ENCODE measurements at places on chromosomes 12 and 14.

GRCh38 chr14:104355101-104356019 lies 217.0 kb downstream of the KIF26A start:
- DNase-seq = no peak

GRCh38 chr14:39035336-39035735 lies 67.7 kb downstream of the SEC23A start:
- DNase-seq = no peak

GRCh38 chr12:57765003-57765697 lies 1.7 kb downstream of the CYP27B1 start:
- DNase-seq = peak; percentile 57

DNA sequence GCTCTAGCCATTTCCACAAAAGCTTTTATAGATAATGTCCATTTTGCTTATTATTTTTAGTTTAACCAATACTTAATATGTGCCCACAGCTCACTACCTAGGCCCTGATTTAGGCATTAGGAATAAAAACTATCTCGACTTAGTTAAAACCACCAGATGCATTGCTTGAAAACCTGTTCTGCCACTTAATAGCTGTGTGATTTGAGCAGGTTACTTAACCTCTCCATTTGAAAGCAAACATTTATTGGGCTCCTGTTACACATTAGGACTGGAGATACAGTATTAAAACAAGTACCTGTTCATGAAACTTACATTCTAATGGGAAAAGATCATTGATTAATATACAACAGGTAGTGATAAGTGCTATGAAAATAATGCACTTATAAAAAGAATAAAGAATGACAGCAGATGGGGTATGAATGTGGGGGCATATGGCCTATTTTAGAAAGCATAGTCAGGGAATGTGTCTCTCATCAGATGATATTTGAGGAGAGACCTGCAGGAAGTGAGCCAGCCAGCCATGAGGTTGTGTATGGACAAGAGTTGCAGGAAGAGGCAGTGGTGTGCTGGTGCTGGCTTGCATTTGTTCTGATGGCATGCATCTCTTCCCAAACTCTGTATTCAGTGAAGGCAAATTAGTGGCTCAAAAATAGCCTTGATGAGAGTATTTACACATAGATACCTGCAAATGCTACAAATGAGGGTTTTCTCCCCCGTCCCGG lies 34.3 kb downstream of the NOPCHAP1 start:
- no peak for DNase-seq

DNA sequence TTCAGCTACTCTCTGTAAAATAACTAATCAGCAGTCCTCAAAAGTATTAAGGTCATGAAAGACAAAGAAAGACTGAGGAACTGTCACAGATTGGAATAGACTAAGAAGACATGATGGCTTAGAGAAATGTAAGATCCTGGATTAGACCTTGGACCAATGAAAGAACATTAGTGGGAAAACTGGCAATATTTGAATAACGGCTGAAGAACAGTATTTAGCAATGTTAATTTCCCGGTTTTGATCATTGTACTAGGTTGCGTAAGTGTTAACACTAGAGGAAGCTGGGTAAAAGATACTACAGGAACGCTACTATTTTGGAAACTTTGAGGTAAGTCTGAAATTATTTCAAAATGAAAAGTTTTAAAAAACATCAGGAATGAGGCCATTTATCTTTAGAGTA lies 98.8 kb upstream of the RESF1 start:
- DNase-seq = no peak
